A549 treated with AZD2906 at 1 μM for 4 hours (cell line): ENCODE measurements at places on chromosomes 7 and 10. TPM values are rescaled to one million over a fixed set of nuclear protein-coding genes. Genes with fewer than 3 reads are reported as not detected.

Gene ARHGEF35
- 0.46 to 0.73 TPM (median 0.55 TPM) in 5 replicates for total RNA-seq

Gene WAC
- total RNA-seq, result 55.4 to 76.2 TPM (median 67.4 TPM) in 5 replicates

Gene CACNB2
- 0.06 TPM in 1 of 5 replicates, not detected in the others for total RNA-seq

Gene BICC1
- total RNA-seq, result 17.0 to 25.8 TPM (median 18.2 TPM) in 5 replicates

Gene SPOCK2
- 0.29 to 0.53 TPM (median 0.40 TPM) in 5 replicates for total RNA-seq

Gene STK31
- 0.44 to 0.77 TPM (median 0.66 TPM) in 5 replicates for total RNA-seq

Gene CALML3
- total RNA-seq, result not detected in 5 replicates

Gene PWWP2B
- total RNA-seq, result 13.1 to 18.8 TPM (median 18.4 TPM) in 5 replicates

Gene HOXA4
- 1.6 to 1.9 TPM (median 1.8 TPM) in 5 replicates for total RNA-seq

Gene SAMD9L
- 0.43 to 1.1 TPM (median 0.58 TPM) in 5 replicates for total RNA-seq

Gene SPACDR
- total RNA-seq, result 0.77 to 0.92 TPM (median 0.85 TPM) in 5 replicates

Gene IKZF1
- 0.06 TPM in 1 of 5 replicates, not detected in the others for total RNA-seq

Gene UCMA
- not detected in 5 replicates for total RNA-seq

Gene PRTFDC1
- total RNA-seq, result 15.3 to 19.8 TPM (median 16.4 TPM) in 5 replicates

Gene PAOX
- total RNA-seq, result 1.5 to 2.4 TPM (median 2.0 TPM) in 5 replicates

Gene C7orf57
- 0.29 to 0.35 TPM (median 0.33 TPM) in 5 replicates for total RNA-seq

Gene CRYGN
- total RNA-seq, result not detected in 5 replicates

Gene SH2B2
- 1.5 to 3.7 TPM (median 3.2 TPM) in 5 replicates for total RNA-seq

Gene CYP26C1
- not detected in 5 replicates for total RNA-seq

Gene CCDC3
- 1.0 to 1.4 TPM (median 1.2 TPM) in 5 replicates for total RNA-seq

Gene NUTM2E
- 0.34 to 0.51 TPM (median 0.43 TPM) in 5 replicates for total RNA-seq

Gene MSS51
- total RNA-seq, result 0.31 to 0.68 TPM (median 0.38 TPM) in 5 replicates

Gene PIK3CG
- not detected in 5 replicates for total RNA-seq

Gene PNLIP
- 0.13 to 0.28 TPM (median 0.14 TPM) in 4 of 5 replicates, not detected in the other for total RNA-seq

Gene NEUROD6
- total RNA-seq, result not detected in 5 replicates
